ENCODE measurements at places on chromosomes 16 and 17.
A peak's percentile ranks its signal among the peaks of the same experiment; 100 is the strongest.

DNA sequence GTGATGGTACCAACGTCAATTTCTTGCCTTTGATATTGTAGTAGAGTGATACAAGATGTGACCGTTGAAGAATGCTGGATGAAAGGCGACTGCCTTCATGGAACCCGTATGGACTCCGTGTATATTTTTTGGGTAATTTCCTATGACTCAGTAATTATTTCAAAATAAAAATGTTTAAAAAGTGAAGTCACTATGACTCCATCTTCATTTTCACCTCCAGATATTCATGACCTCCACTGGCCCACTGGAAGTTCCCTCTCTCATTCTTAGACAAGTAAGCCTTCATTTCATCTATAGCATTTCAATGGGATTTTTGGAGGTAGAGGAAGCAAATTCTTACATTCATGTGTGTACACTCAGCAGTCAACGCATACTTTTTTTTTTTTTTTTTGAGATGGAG lies 111.8 kb upstream of the NUDT7 start:
- DNase-seq: no peak

DNA sequence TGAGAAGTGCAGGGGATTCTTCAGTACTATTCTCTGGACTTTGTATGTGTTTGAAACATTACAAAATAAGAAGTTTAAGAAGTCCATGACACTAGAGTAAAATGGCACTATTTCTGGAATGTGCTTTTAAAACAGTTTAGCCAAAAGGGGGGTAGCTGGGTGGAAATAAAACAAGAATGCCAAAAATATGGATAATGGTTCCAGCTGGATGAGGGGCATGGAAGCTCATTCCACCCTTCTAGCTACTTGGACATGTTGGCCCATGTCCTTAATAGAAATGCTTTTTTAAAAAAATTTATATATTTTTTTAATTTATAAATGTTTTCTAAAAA lies 13.1 kb downstream of the ZC3H7A start:
- no peak for DNase-seq

- DNase-seq: no peak
Measured at GRCh38 chr16:74281300-74281699, 15.3 kb upstream of the PSMD7 start.

DNA sequence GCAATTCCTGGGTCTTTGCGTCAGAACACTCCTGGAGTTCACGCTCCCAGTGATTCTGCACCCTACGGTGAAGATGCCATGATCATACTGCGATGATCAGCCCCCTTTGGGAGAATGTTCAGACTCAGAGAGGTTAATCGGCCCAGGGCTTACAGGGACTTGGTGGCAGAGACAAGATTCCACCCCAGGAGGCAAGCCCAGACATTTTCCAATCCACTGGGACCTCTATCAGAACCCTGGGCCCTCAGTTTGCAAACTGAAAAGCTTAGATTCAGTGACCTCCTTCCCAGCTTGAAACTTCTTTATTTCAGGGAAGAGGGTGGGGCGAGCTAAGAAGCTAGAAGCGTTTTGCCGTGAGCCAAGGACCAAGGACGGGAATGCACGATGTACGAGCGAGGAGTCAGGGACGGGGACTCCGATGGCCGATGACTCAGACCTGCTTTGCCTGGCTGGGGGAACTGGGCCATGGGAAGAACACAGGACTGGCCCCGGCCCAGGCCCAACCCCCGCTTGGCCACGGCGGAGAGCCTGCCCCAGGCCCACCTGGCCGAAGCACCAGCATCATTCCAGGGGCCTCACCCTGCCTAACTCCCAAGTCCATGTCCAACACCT lies 34.7 kb downstream of the SOCS3 start:
- no peak for DNase-seq

DNA sequence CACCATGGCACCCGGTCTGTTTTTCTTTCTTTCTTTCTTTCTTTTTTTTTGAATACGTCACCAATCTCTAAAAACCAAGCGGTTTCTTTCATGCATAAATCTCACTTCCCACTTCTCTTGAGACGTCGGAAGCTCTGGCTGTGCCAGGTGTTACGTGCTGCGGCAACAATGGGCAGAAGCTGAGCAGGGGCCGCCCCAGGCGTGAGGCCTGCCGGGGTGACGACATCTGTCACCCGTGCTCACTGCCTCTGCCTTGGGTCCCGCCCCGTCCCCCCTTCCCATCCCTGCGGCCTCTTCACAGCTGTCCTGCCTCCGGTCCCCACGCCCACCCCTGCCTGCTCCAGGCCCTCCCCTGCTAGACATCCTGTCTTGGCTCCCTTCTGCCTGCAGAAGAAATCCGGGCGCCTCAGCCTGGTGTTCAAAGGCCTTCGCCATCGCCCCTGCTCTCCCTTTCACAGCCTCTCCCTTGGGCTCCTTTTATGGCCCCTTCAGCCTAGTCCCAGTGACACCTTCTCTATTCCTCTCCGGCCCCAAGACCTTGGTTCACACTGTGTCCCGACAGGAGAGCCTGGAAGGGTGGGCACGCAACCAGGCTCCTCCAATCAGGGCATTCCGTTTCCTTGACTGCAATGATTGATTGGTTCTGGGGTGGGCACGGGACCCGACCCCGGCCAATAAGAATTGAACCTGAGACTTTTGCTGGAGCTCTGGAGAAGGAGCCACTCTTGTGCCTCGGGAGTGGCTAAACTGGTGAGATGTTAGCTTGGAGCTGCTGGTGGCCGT lies 4.8 kb downstream of the P2RX1 start:
- peak; percentile 45 for DNase-seq

- no peak for DNase-seq
Measured at GRCh38 chr16:72818236-72818845, 229.6 kb downstream of the ZFHX3 start.

DNA sequence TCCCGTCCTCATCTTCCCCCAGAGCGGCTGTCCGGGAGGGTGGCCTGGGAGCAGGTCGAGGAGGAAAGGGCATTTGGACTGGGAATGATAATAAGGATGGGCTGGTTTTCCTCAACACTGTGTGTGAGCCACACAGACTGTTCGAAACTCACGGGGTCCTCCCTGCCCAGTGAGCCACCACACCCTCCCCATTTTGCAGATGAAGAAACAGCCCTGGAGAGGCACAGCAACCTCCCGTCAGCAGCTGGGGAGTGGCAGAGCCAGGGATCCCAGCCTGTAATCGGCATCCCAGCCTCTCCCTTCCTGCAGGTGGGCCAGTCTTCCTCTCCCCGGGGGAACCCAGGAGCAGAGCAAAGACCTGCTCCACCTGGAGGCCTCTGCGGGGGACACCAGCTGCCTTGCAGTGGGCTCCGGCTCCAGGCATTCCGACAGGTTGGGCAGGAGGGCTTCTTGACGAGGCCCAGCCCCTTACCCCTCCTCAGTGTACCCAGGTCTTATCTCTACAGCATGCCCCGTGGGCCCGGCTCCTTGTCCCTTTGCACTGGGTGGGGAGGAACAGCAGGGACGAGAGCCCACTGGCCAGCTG lies 23.8 kb downstream of the ENGASE start:
- no peak for DNase-seq

- DNase-seq: no peak
Measured at GRCh38 chr16:56848955-56849689, 15.9 kb upstream of the SLC12A3 start.

- no peak for DNase-seq
Measured at GRCh38 chr16:23269248-23269953, 32.7 kb upstream of the SCNN1B start.

GRCh38 chr17:17279316-17279715 lies 1.7 kb downstream of the COPS3 start:
- no peak for DNase-seq

DNA sequence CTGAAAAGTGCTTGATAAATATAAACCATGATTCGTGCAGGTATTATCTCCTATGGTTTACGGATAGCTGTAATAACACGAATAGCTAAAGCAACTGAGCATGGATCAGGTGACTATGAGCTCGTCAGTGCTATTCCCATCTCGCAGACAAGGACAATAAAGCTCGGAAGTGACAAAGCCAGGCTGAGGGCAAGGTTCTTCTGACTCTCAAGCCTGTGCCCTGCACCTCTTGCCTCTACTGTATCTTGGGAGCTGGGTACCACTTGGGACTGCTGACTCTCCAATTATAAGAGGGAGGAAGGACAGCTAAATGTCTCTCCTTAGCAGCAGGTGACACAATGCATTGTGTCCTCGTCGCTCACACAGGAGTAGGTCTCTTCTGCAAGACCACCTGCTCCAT lies 49.6 kb upstream of the IRF8 start:
- DNase-seq: no peak

DNA sequence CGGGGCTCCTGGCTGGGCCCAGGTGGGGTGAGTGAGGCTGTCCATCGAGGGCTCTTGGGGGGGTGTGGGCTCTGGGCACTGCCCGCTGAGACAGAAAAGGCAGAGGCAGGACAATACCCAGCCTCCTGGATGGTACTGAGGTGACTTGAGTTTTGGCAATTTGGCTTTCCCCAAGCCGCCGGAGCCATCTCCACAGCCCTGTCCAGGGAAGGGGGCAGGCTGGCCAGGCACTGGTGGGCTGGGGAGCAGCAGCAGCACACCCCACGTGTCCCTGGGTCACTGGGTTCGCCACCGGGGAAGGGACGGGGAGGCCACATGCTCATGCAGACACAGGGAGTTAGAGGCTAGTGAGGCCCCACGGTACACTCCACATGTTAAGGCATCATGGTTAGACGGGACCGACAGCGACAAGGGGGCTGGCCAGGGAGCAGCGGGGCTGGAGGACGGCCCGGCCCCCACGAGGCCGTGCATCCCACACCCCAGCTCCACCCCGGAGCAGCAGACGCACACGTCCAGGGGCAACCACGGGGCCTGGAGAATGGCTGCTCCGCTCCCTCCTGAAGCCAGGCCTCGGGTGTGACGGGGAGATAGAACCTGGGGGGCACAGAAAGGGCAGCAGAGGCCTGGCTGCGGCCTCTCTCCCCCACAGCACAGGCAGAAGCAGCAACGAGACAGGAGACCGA lies 3.0 kb downstream of the ARHGDIA start:
- DNase-seq: no peak

- no peak for DNase-seq
Measured at GRCh38 chr16:21698169-21699032, 34.6 kb downstream of the OTOA start.

GRCh38 chr17:76660656-76661042 lies 17.1 kb upstream of the ST6GALNAC1 start:
- DNase-seq: no peak

GRCh38 chr16:23607726-23608125 lies 11.6 kb upstream of the NDUFAB1 start:
- DNase-seq: no peak

DNA sequence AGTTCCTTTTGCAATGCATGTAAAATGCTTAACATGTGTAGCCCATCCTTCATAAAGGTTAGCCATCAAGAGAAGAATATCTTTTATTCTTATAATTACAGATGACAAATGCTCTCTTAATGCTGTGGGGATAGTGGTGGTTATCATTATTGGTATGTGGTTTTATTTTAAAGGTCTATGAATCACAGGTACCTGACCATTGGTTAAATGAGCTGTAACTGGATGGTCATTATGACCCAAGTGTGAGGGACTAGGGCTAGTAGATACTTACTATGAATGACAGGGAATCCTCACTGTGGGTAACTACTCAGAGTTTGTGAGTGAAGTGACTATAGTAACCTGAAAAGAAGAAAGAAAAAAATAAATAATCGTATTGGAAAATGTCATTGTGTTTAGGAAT lies 78.8 kb downstream of the CDRT15 start:
- DNase-seq: no peak

GRCh38 chr16:9039210-9039609 lies 52.2 kb upstream of the HAPSTR1 start:
- no peak for DNase-seq
